ENCODE measurements at places on chromosomes 11 and 22.

DNA sequence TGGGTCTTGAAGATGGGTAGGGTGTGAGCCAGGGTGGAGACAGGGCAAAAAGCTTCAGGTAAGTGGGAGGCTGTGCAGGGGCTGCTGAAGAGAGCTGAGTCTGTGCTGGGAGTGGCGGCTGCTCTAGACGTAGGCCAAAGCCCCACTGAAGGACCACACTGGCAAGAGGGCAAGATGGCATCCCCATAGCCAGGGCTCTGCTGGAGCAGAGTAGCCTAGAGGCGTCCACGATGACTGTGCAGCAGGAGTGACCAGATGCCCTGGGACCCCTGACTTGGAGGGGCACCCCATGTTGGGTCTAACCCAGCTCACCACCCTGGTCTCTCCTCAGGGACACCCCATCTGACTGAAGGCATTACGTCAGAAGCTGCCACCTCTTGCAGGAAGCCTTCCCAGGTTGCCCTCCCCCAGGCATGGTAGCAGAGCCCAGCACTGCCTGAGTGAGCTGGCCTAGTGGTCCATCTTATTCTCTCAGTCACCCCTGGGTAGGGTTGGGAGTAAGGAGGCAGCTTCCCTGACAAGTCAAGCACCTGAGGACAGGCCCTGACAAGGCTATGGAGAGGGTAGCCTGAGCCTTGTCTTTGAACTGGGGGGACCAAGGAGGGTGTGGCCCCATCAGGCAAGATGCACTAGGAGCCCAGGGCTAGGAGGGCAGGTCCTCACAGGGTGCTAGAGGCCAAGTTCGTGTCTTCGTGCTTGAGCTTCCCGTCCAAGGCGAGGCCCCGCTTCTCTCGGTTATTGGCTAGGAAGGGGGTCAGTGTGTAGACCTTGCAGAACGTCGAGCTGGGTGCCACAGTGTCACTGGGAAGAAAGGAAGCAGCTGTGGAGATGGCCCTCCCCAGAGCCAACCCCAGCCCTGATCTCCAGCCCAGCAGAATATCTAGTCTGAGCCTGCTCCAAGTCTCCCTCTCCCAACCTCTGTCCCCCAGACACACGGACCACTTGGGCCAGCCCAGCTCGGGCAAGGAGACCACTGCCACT is 33.1 kb downstream of the TPBGL start:
- peaks cover 50% of the 10 kb centered on the region for H3K4me1 ChIP-seq
- no peak overlapping the region for H3K4me3 ChIP-seq
- peak overlapping the region; percentile 88 for H3K27ac ChIP-seq

DNA sequence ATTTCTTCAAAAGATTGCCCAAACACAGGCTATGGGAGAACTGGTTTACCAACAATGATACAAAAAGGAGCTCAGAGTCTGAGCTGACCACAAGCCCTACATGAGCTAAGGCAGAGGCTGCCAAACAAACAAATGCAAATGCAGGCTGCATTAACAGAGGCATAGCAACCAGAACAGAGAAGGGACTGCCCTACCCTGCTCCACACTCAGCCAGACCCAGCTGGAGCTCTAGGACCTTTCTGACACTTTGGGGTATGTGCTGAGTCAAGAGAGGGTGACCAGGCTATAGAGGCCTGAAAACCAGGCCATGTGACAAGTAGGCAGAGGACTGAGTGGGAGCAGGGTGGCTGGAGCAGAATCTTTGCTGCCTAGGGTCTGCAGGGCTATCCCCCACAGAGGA is 17.8 kb upstream of the P2RY2 start:
- DNase-seq = no peak
- H3K36me3 ChIP-seq = no peaks in the 10 kb centered on the region
- no peak overlapping the region for H3K27ac ChIP-seq
- peaks cover 9% of the 10 kb centered on the region for H3K27me3 ChIP-seq
- no peak overlapping the region for H3K4me3 ChIP-seq

DNA sequence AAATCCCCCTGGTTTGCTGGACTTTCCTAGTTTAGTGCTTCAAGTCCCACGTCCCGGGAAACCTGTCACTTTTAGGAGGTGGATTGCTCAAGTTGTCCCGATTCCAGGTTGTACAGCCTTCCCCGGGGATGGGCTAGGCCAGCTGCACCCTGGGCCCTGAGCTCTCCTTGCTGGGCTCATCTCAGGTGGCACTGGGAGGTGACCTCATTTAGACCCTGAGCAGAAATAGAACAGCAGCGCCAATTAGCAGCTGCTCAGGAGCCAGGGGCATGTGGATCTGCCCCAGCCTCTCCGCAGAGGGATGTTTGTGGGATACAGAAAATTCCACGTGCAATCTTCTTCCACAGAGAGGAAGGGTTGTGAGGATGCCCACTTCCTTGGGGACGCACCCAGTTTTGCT is 9.6 kb upstream of the CERK start:
- H3K4me1 ChIP-seq = peaks cover 21% of the 10 kb centered on the region
- no peak overlapping the region for H3K4me3 ChIP-seq
- no peaks in the 10 kb centered on the region for H3K27me3 ChIP-seq
- no peak for DNase-seq
- H3K27ac ChIP-seq = no peak overlapping the region

- no peak overlapping the region for H3K4me3 ChIP-seq
- H3K27me3 ChIP-seq = peaks cover 17% of the 10 kb centered on the region
- no peak for DNase-seq
Measured at GRCh38 chr11:111983187-111983986, 41.8 kb upstream of the DLAT start.

GRCh38 chr11:35343033-35343598 is 76.2 kb downstream of the SLC1A2 start:
- H3K4me1 ChIP-seq = peaks cover 52% of the 10 kb centered on the region
- H3K27ac ChIP-seq = peak overlapping the region; percentile 69
- peak; percentile 58 for DNase-seq

GRCh38 chr11:1301220-1302000 is 8.0 kb downstream of the TOLLIP start:
- H3K4me1 ChIP-seq = peaks cover 21% of the 10 kb centered on the region
- DNase-seq = no peak
- H3K27ac ChIP-seq = no peak overlapping the region
- no peak overlapping the region for H3K4me3 ChIP-seq

DNA sequence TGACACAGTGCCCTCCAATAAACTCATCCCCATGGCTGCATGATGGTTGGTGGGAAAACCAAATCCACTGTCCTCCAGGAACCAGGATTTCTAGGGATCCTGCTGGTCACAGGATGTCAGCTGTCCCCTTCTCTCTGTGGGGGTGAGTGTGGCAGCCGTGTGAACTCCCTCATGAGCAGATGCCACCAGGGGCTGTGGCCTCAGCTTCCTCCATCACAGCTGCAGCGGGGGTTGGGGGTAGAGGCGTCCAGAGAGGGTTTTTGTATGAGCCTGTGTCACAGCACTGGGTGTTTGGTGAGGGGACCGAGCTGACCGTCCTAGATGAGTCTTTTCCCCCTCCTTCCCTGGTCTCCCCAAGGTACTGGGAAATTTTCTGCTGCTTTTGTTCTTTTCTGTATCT is 26.4 kb downstream of the IGLL5 start:
- no peaks in the 10 kb centered on the region for H3K27me3 ChIP-seq
- H3K36me3 ChIP-seq = no peaks in the 10 kb centered on the region
- no peak for DNase-seq
- H3K27ac ChIP-seq = no peak overlapping the region

- H3K27ac ChIP-seq = no peak overlapping the region
- DNase-seq = no peak
- no peak overlapping the region for H3K4me3 ChIP-seq
- no peaks in the 10 kb centered on the region for H3K36me3 ChIP-seq
Measured at GRCh38 chr11:69326622-69327219, 32.8 kb downstream of the MYEOV start.
